ENCODE measurements at places on chromosomes 12 and 14. TPM values are rescaled to one million over a fixed set of nuclear protein-coding genes. Genes with fewer than 3 reads are reported as not detected.
A peak's percentile ranks its signal among the peaks of the same experiment; 100 is the strongest.

GRCh38 chr12:80068173-80068572 is 31.2 kb upstream of the OTOGL start:
- no peak for DNase-seq
- H3K27me3 ChIP-seq = no peaks in the 10 kb centered on the region
- H3K27ac ChIP-seq = no peak overlapping the region
- no peaks in the 10 kb centered on the region for H3K36me3 ChIP-seq
- H3K4me1 ChIP-seq = no peaks in the 10 kb centered on the region

DNA sequence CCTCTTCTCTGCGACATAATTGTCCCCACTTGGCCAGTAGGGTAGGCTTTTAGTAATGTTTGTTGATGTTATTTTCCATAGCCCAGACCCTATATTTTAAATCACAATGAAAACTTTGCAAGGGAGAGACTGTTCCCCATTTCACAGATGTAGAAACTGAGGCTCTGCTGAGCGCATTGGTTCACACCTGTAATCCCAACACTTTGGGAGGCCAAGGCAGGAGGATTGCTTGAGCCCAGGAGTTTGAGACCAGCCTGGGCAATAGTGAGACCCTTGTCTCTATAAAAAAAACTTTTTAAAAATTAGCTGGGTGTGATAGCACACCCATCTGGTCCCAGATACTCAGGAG is 114.8 kb downstream of the DIP2B start:
- no peak overlapping the region for H3K4me3 ChIP-seq
- DNase-seq = no peak
- peaks cover 9% of the 10 kb centered on the region for H3K4me1 ChIP-seq
- no peak overlapping the region for H3K27ac ChIP-seq

DNA sequence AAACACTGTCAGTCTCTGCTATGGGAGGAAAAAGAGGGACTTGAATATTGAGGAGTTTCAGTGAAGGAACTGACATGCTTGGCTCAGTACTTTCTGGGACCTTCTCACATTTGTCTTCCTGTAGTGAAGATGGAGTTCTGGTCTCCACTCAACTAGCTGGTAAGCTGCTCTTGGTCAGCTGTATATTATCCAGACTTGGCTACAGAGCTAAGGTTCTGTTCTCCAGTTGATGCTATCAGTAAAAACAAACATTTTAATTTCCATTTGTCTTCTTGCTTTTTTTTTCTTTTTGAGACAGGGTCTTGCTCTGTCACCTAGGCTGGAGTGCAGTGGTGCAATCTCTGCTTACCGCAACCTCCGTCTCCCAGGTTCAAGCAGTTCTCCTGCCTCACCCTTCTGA is 5.3 kb downstream of the RNF34 start:
- H3K27ac ChIP-seq = peak overlapping the region; percentile 97
- DNase-seq = no peak
- no peak overlapping the region for H3K4me3 ChIP-seq

GRCh38 chr12:96271469-96272199 is 77.5 kb downstream of the ELK3 start:
- H3K27me3 ChIP-seq = no peaks in the 10 kb centered on the region
- DNase-seq = no peak
- H3K27ac ChIP-seq = no peak overlapping the region
- H3K4me1 ChIP-seq = no peaks in the 10 kb centered on the region

Gene SERPINA6
- not detected for total RNA-seq

Gene POU6F1
- 8.1 TPM for total RNA-seq

Measured in gastrocnemius medialis (tissue), 4 donors.